Activated T-cell treated with anti-CD3 and anti-CD28 coated beads for 48 hours (primary cell): ENCODE measurements at places on chromosomes 5 and 9.

DNA sequence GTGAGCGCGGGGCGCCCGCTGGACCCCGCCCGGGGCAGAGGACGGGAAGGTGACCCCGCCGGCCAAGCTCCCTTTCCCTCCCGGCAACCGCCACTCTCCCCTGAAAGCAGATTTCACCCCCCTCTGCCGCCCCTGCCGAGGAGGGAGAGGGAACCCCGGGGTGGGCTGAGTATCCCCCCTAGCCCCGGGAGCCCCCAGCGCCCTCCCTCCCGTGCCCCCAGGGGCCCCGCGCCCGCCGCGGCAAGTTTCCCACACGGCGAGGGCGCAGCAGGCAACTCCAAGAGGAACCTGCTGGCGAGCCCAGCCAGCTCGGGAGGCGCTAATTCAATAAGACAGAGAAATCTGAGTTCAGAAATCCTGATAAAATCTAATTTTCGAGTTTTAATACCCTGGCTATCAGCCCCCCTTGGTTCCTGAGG lies 1.6 kb downstream of the NTNG2 start:
- no peak for DNase-seq

DNA sequence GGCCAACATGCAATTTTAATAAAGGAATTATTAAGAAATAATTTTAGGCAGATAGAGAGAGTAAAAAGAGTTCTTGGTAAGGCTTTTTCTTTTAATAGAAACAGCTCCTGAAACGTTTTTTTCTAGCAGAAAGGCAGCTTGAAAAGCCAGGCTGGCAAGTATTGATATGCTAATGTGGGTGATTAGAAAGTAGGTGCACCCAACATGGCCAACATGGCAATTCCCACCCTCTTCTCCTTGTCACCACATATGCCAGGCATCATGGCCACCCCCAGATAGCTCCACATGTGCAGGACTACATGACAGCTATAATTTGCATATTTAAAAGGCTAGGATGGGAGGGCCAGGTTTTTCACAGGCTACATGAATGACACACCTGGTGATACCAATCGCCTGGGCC lies 615.2 kb downstream of the PTPRD start:
- no peak for DNase-seq

DNA sequence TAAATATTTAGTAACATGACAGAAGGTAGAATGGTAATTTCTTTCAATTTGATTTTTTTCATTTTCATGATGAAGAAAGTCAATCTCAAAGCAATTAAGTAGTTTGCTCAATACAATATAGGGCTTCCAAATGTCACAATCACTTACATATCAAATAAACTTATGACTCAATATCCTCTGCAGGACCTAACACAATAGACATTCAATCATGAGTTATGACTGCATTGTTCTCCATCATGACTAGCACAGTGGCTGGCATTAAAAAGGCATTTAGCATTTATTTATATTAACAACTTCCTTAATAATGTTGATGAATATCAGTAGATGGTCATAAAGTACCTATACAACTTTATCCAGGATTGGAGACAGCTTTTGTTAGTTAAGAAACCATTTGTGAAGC lies 1499.6 kb downstream of the EFNA5 start:
- no peak for DNase-seq

DNA sequence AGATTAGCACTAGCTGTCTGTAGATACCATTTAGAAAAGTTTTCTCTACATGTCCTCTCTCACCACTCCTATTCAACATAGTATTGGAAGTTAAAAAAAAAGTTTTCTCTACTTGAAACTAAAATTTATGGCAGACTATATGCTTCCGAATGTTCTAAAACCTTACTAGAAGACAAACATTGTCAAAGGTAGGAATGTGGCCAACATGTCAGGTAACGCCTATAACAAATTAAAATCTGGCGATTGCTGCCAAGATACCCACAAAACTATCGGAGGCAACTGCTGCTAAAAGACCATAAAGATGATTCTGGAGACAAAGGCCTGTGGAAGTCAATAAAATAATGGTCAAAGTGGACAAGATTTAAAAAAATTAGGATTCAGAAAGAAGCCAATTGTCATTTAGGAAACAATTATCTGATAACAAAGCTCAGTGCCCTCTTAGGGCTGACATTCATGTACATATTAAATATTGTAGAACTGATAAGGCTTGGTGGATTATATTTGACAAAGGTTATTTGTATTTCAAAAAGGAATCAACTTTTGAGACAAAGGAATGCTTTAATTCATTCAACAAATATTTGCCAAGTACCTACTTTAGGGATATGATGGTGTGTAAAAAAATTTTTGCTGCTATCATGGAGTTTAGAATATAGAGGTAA lies 52.7 kb downstream of the CDKN2A start:
- no peak for DNase-seq

DNA sequence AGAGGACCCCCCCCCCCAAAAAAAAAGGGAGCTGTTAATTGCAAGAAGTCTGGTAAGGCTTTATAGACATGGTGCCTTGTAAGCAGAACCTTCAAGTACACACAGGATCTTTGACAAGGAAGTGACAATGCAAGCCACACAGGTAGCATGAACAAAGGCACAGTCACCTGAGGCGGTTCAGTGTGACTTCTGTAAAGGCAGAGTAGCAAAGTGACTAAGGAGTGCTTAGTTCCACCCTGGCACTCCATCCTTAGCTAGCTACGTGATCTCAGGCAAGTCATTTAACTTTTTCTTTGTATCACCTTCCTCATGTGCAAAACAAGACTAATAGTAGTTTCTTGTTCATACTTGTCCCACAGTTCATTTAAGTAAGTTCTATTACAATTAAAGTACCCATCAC lies 282.0 kb downstream of the PRELID2 start:
- DNase-seq = no peak

DNA sequence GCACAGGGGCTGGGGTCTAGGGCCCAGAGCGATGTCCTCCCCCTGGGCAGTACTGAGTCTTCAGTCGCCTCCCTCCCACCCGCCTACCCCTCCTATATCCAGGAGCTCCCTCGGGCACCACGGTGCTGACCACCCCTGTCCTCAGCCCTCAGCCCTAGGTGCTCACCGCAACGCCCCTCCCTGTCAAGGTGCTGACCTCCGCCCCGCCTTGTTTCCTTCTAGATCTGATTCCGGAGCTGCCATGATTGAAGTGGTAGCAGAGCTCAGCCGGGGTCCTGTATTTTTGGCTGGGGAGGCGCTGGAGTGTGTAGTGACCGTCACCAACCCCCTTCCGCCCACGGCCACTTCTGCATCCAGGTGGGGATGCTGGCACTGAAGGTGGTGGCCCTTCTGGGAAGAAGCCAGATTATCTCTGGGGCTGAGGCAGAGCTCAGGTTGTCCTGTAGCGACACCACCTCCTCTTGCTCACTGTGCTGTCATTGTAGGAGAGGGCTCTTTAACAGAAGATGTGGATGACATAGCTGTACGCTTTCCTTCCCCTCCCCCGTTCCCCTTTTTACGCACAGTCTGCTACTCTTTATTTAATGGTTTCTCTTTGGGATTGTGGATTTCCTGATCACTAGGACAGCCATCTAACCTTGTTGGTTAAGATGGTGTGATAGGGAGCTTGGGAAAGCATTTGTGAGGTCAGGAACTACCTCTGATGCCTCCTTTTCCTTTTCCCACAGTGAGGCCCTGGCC lies 598 bp downstream of the RGP1 start:
- peak; percentile 22 for DNase-seq

DNA sequence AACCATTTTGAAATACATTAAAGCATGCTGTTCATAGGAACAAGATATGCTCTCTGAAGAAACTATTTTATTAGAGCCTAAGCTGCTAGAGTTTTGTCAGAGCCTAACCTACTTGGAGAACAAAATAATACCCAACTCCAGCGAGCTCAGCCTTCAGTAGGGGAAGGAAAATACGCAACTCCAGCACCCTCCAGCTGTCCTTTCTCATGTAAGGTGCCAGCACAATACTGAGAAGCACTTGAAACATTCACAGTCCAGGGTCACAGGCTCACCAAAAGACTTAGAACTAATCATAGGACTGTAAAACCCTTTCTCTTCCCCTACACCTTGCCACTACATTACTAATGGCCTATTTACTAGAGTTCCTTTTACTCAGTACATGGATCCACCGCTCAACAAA lies 18.9 kb downstream of the DPYSL3 start:
- DNase-seq = no peak

DNA sequence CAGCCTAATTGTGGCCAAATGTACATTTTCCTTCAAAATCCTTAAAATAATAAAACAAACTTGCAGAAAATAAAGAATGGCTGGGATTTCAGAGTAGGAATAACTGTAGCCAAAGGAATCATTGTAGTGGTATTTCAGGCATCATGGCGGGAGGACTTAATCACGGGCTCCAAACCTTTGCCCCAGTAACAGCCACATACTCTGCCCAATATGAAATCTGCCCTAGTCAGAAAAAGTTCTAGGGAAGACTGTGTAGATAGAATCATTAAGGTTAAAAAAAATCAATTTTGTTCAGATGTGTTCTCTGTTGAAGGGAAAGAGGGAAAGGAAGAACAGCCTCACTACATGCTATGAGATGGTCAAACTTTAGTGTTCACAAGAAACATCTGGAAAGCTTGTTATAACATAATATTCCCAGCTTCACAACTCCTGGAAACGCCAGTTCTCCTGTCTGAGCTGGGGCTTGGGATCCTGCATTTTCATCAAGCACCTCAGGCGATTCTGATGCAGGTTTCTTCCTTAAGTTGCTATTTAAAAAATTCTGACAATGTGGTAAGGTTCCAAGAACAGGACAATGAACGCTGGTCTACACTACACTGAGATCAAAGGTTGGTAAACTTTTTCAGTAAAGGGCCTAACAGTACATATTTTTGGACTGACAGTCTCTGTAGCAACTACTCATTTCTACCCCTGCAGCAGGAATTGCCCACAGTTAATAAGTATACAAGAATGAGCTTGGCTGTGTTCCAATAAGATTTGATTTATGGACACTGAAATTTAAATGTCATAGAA lies 87.9 kb downstream of the CEMIP2 start:
- DNase-seq = no peak

- no peak for DNase-seq
Measured at GRCh38 chr9:32558408-32558934, 6.1 kb upstream of the TOPORS start.

GRCh38 chr9:86202338-86202882 lies 57.0 kb downstream of the C9orf153 start:
- DNase-seq = peak; percentile 3

DNA sequence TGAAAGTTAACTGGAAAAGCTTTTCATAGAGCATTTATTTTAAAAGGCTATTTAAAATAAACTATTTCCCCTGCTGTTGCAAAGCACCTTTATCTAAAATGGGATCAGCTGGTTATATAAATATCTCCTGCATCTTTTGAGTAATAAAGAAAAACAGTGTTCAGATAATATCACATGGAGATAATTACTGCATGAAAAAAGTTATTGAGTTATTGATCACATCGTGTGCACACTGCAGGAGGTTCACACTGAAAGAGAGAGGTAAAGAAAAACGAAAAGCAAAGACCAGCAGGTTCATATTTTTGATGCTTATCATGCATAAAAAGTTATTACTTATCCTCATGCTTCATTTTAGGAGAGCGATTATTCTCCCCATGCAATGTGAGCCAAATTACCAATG lies 55.4 kb upstream of the OTP start:
- DNase-seq = no peak

GRCh38 chr5:179307931-179308471 lies 37.3 kb downstream of the ADAMTS2 start:
- DNase-seq = no peak

DNA sequence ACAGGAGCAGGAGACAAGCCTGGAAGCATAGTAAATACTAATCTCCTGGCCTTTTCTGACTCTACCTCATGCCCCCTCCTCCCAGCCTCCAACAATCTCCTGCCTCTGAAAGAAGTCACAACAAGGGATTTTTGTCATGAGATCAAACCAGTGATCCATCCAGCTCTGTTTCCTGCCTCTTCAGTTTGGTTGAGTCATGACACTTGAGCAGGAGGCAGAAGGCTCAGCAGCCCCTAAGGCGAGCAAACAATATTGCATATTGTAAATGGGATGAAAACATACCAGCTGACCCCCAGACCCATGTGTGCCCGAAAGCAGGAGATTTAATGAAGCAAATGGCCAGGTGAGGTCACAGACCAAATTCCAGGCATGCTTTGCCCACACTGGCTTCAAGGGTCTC lies 272.8 kb downstream of the GAS1 start:
- no peak for DNase-seq

DNA sequence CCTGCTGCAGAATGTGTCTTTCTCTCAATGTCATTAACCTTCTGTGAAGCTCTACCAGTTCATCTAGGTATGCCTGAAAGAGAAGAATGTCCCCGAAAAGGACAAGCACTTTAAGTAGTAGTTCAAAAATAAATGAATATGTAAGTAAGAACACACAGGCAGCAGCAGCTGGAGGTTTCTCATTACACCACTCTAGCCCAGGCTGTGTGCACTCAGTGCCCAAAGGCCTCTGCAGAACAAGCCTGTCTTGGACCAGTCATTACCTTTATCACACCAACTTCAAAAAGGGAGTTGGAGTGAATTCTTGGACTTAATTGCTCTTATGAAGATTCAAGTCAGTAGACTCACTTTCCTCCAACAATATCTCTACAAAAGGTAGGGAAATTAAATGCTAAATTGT lies 268.8 kb downstream of the MLLT3 start:
- DNase-seq = no peak

- no peak for DNase-seq
Measured at GRCh38 chr5:96149021-96149420, 187.4 kb upstream of the ELL2 start.

- DNase-seq = no peak
Measured at GRCh38 chr5:42876375-42876844, 64.7 kb upstream of the SELENOP start.

- no peak for DNase-seq
Measured at GRCh38 chr9:20707708-20708107, 23.6 kb downstream of the FOCAD start.

- DNase-seq = no peak
Measured at GRCh38 chr5:78547731-78548615, 100.6 kb downstream of the LHFPL2 start.

DNA sequence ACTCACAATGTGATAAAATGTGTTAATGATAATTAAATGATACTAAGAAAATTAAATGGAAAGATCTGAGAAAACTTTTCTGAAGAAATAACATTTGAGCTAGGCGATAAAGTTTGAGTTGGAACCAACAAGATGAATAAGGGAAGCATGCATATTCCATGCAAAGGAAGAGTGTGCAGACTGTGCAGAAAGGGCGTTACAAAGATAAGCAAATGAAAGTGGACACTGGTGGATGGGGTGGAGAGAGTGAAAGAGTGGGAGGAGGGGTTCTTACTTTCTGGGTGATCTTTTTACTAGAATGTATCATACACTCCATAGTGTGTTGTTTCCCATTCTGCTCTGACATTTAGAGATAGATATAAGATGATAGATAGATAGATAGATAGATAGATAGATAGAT lies 138.7 kb downstream of the HTR1A start:
- no peak for DNase-seq

- DNase-seq = no peak
Measured at GRCh38 chr5:86757824-86758223, 140.1 kb downstream of the COX7C start.

- no peak for DNase-seq
Measured at GRCh38 chr5:79929095-79929494, 62.0 kb downstream of the MTX3 start.
